ENCODE measurements at places on chromosomes 4 and X.

GRCh38 chrX:367866-368265, 18.8 kb downstream of the PPP2R3B start:
- H3K36me3 ChIP-seq = peaks cover 13% of the 10 kb centered on the region
- no peak overlapping the region for H3K4me3 ChIP-seq
- H3K4me1 ChIP-seq = peaks cover 13% of the 10 kb centered on the region
- no peak for DNase-seq
- H3K27ac ChIP-seq = no peak overlapping the region

DNA sequence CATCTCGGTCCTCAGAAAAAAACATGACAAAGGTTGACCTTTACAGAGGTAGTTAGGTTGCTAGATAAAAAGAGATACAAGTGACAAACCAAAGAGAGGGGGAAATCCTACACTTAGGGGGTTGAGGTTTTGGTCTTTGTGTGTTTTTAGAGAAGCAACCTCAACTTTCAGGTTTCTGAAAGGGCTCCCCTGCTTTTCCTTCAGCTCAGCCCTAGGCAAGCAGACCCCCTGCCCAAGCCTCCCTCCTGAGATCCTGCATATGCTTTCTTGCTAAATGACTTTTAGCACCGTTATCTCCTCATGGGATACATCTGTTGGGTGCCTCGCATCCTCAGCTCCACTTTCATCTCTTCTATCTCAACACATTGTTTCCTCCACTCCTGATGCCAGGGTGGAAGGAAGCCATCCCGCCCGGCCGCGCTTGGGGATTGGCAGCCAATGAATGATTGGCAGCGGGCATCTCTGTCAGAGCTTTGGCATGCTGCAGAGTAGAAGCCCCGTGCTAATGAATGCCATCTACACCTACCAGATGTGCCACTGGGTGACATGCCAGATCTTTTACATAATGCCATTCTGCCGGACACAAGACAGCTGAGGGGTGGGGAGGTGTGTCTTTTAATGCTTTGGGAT, 15.0 kb upstream of the PRDM8 start:
- H3K4me3 ChIP-seq = peak overlapping the region; percentile 61
- peaks cover 50% of the 10 kb centered on the region for H3K4me1 ChIP-seq
- DNase-seq = peak; percentile 43
- H3K36me3 ChIP-seq = peaks cover 17% of the 10 kb centered on the region
- peak overlapping the region; percentile 85 for H3K27ac ChIP-seq

DNA sequence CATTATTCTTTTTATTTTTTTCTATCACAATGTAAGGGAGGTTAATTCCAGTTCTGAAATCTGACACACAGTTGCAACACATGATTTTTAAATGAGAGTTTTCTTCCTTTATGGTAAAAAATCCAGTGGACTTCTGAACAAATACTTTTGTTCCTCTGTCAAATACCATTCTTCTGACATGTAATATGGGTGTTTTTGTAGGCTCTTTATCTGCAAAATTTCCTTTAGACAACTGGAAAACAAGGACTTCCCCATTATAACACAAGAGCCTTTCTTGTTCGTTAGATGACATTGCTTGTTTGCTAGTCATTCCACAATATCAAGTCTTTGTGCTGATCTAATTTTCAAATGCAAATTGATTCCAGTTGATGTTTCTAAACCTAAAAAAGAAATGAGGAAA, 7.7 kb downstream of the FANCB start:
- peaks cover 5% of the 10 kb centered on the region for H3K4me1 ChIP-seq
- H3K27ac ChIP-seq = no peak overlapping the region
- no peak for DNase-seq
- no peaks in the 10 kb centered on the region for H3K27me3 ChIP-seq

DNA sequence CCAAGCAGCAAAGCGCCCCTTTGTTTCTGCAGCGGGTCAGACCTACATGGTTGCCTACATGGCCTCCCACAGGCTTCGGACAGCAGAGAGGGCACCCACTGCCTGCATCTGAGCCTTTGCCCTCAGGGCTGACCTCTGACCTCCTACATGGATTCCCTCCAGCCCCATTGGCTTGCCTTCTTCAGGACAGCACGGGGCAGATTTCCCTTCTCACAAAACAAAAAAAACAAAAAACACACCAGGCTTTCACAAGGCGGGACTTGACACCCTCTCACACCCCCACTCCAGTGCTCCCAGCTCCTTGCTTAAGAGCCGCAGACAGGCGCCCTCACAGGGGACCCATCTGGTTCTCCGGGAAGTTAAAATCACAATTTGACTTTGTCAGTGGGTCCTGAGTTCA, 32.9 kb downstream of the ZFYVE28 start:
- H3K27ac ChIP-seq = no peak overlapping the region
- no peaks in the 10 kb centered on the region for H3K36me3 ChIP-seq
- DNase-seq = no peak
- peaks cover 4% of the 10 kb centered on the region for H3K4me1 ChIP-seq
- no peak overlapping the region for H3K4me3 ChIP-seq
- H3K27me3 ChIP-seq = peaks cover 16% of the 10 kb centered on the region

DNA sequence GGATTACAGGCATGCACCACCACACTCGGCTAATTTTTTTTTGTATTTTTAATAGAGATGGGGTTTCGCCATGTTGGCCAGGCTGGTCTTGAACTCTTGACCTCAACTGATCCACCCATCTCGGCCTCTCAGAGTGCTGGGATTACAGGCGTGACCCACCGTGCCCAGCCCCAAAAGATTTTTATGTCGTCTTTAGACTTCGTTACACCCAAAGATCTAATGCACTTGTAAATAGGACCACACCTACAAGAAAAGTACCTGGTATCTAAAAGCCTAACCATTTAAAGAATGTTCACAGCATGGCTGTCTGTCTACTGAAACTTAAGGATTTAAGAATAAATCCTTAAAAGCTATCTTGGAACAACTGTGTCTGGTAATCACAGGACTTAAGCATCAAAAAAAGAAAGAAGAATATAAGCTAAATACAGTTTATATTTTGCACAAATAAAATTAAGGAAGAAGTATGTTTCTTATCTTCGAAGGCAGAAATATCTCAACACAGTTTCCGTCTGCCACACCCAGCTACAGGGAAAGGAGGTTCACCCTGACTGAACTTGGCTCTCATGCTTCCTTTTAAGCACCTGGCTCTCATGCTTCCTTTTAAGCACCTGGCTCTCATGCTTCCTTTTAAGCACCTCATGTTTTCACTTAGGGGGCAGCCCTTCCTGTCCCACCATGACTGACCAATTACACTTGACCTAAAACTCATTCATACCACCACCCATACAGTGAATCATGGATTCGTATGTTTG, 92.0 kb upstream of the STS start:
- DNase-seq = no peak
- no peak overlapping the region for H3K27ac ChIP-seq
- H3K27me3 ChIP-seq = no peaks in the 10 kb centered on the region
- peaks cover 6% of the 10 kb centered on the region for H3K4me1 ChIP-seq

GRCh38 chr4:53055274-53055673, 193.2 kb downstream of the RASL11B start:
- peak overlapping the region; percentile 22 for H3K27ac ChIP-seq
- DNase-seq = no peak
- no peaks in the 10 kb centered on the region for H3K27me3 ChIP-seq
- H3K4me3 ChIP-seq = no peak overlapping the region

DNA sequence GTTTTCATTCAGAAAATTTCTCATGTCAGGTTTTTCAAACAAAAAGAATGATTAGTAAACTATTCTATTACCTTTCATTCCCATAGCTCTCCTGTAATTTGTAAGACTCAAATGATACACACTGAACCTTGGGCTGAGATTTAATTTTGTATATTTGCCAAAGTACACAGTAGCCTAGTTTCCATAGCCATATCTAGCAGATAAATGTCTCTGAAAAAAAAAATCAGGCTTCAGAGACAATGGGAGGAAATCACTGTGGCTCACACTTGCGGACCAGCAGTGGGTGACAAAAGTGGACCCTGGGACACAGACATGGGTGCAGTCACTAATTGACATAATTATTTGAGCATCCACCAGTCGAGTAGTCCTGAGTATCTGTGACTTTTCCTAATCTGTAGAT, 46.6 kb downstream of the MAOA start:
- H3K27me3 ChIP-seq = no peaks in the 10 kb centered on the region
- H3K27ac ChIP-seq = no peak overlapping the region
- DNase-seq = no peak
- H3K36me3 ChIP-seq = no peaks in the 10 kb centered on the region

- H3K4me1 ChIP-seq = peaks cover 2% of the 10 kb centered on the region
- H3K4me3 ChIP-seq = no peak overlapping the region
- peaks cover 4% of the 10 kb centered on the region for H3K27me3 ChIP-seq
These were observed 113.7 kb downstream of the SOWAHB start for GRCh38 chr4:76784237-76784636.

DNA sequence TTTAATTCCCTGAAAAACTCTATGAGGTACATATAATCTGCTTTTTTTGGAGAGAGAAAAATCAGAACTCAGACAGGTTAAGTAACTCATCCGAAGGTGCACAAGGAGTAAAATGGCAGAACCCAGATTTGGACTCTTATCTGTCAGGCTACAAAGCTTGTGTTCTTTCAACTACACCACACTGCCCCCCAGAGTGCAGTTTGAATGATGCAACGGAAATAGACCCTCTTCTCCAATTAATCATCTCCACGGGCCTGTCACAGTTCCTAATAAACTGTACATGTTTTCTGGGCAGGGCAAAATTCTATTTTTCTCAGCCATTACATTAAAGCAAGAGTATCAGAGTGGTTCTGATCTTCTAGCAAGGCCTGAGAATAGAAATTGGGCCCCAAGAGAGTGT, 35.3 kb upstream of the DCX start:
- DNase-seq = peak; percentile 1
- H3K4me1 ChIP-seq = no peaks in the 10 kb centered on the region
- H3K4me3 ChIP-seq = no peak overlapping the region
- no peaks in the 10 kb centered on the region for H3K36me3 ChIP-seq
- H3K27ac ChIP-seq = no peak overlapping the region
- H3K27me3 ChIP-seq = peaks cover 8% of the 10 kb centered on the region

GRCh38 chrX:103932133-103932532, 30.3 kb upstream of the TMSB15B start:
- H3K36me3 ChIP-seq = peaks cover 20% of the 10 kb centered on the region
- DNase-seq = no peak
- no peaks in the 10 kb centered on the region for H3K27me3 ChIP-seq
- no peak overlapping the region for H3K4me3 ChIP-seq
- H3K27ac ChIP-seq = peak overlapping the region; percentile 62

DNA sequence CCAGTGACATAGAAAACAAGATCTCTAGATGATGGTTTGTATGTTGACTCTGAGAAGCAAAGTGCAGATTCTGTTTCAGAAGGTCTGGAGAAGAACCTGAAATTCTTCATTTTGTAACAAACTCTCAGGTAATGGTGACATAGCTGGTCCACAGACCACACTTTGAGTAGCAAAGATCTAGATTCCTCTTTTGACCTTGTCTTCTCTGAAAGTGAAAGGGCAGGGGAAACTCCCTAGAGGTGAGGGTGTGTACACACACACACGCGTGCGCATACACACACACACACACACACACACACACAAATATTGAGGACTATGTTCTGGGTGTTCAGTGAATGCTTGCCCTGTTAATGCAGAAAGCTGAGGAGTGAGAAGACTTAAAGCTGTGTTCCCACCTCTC, 110.1 kb downstream of the NHSL2 start:
- no peak overlapping the region for H3K4me3 ChIP-seq
- peaks cover 12% of the 10 kb centered on the region for H3K4me1 ChIP-seq
- DNase-seq = no peak
- H3K36me3 ChIP-seq = no peaks in the 10 kb centered on the region

- H3K4me3 ChIP-seq = no peak overlapping the region
- no peak overlapping the region for H3K27ac ChIP-seq
- H3K36me3 ChIP-seq = no peaks in the 10 kb centered on the region
- H3K4me1 ChIP-seq = no peaks in the 10 kb centered on the region
- H3K27me3 ChIP-seq = no peaks in the 10 kb centered on the region
These were observed 201.4 kb downstream of the CCNG2 start for GRCh38 chr4:77358315-77358928.

- no peak overlapping the region for H3K27ac ChIP-seq
- H3K27me3 ChIP-seq = no peaks in the 10 kb centered on the region
- no peak overlapping the region for H3K4me3 ChIP-seq
- no peak for DNase-seq
- peaks cover 41% of the 10 kb centered on the region for H3K36me3 ChIP-seq
These were observed 109.1 kb downstream of the FGF16 start for GRCh38 chrX:77556276-77556675.

DNA sequence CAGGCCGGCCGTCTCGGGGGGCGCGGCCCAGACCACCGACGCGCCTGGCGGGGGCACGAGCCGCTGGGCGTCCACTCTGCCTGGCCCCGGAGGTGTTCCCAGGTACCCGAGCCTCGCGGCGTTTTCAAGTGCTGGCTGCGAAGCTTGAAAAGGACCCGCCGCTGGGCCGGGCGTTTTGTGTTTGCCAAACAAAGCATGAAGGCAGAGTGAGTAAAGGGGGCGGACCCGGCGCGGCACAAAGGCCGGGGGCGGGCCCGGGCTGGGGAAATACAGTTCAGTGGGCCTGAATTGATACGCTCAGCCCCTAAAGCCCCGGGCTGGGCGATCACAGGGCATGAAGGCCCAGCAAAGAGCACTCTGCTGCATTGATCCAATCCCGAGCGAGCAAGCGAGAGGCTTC, 65.4 kb downstream of the SOX3 start:
- H3K27me3 ChIP-seq = peaks cover 16% of the 10 kb centered on the region
- H3K4me3 ChIP-seq = no peak overlapping the region
- no peak overlapping the region for H3K27ac ChIP-seq
- H3K36me3 ChIP-seq = no peaks in the 10 kb centered on the region

DNA sequence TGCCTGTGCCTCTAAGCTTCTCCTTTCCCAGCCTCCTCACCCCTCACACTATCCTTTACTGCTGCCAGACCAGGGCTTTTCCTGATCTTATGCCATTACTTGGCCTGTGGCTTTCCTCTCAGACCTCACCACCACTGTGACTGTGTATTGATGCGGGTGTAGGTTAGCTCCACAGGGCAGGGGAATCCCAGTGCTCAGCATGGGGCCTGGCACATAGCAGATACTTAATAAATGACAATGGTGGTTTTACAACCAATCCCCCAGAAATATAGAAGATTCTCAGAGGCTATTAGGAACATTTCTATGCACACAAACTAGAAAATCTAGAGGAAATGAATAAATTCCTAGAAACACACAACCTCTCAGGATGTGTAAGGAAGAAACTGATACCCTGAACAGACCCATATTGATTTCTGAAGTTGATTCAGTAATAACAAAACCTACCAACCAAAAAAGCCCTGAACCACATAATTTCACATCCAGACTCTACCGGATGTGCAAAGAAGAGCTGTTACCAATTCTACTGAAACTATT, 129.6 kb upstream of the QRFPR start:
- no peaks in the 10 kb centered on the region for H3K36me3 ChIP-seq
- H3K4me1 ChIP-seq = peaks cover 4% of the 10 kb centered on the region
- H3K27me3 ChIP-seq = peaks cover 21% of the 10 kb centered on the region
- H3K4me3 ChIP-seq = no peak overlapping the region
- H3K27ac ChIP-seq = peak overlapping the region; percentile 55

GRCh38 chr4:81622028-81622427, 150.3 kb upstream of the RASGEF1B start:
- no peaks in the 10 kb centered on the region for H3K27me3 ChIP-seq
- H3K4me3 ChIP-seq = no peak overlapping the region
- no peak overlapping the region for H3K27ac ChIP-seq
- H3K4me1 ChIP-seq = peaks cover 2% of the 10 kb centered on the region
- H3K36me3 ChIP-seq = no peaks in the 10 kb centered on the region
- DNase-seq = no peak

- H3K27ac ChIP-seq = no peak overlapping the region
- no peaks in the 10 kb centered on the region for H3K36me3 ChIP-seq
- no peaks in the 10 kb centered on the region for H3K4me1 ChIP-seq
- no peak for DNase-seq
- no peak overlapping the region for H3K4me3 ChIP-seq
- peaks cover 6% of the 10 kb centered on the region for H3K27me3 ChIP-seq
These were observed 105.4 kb downstream of the SYNPO2 start for GRCh38 chr4:118994030-118994429.

GRCh38 chrX:104695593-104695992, 129.6 kb downstream of the IL1RAPL2 start:
- H3K36me3 ChIP-seq = no peaks in the 10 kb centered on the region
- H3K4me3 ChIP-seq = no peak overlapping the region
- no peak for DNase-seq
- no peaks in the 10 kb centered on the region for H3K27me3 ChIP-seq
- no peaks in the 10 kb centered on the region for H3K4me1 ChIP-seq
